ENCODE measurements at places on chromosomes 2 and 18.

- DNase-seq: no peak
These were observed 197.4 kb downstream of the MGAT5 start for GRCh38 chr2:134451347-134451630.

DNA sequence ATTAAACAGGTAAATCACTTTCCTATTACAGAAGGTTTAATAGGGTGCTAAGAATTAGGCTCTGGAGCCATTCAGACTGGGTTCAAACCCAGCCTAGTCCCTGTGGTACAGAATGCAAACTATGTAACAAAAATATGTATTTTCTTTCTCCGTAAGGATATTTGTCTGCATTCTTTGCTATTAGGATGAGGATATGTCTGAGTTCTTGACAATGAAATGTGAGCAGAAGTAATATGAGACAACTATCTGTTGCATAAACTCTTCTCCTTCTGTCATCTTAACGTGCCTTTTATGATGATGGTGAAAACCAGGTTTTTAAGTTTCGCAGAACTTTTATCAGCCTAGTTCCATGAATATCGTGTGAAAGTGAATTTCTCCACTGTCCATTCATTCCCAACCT lies 1129.1 kb upstream of the ZEB2 start:
- DNase-seq: no peak

- DNase-seq: no peak
These were observed 11.2 kb upstream of the TEX51 start for GRCh38 chr2:126887506-126887905.

DNA sequence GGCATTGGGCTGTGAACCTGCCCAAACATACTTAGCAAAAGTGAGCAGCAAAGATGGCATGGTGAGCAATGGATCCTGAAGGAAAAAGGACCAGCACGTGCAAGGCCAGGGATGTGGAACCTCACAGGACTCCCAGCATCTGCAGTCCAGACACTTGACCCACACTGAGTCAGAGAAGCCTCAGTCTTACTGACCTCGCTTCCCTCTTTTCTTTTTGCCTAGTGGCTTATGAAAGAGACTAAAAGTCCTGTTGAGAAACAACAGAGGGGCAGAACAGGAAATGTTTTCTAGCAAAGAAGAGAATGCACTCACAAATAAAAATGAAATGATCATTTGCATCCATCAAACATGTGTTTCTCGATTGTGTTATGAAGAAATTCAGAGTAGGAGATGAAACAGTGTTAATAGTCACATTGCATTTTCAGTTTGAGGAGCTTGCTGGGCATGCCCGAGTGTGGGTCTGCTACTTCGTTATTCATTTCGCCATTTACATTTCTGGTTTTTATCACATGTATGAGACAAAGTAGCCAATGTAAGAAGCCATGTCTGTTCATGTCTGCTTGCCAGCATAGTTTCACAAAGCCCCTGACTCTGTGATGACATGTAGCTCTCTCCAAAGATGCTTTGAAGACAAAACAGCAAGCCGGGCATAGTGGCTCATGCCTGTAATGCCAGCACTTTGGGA lies 118.4 kb downstream of the INO80D start:
- no peak for DNase-seq

- no peak for DNase-seq
These were observed 163.6 kb downstream of the TNS1 start for GRCh38 chr2:217839073-217839749.
